ENCODE measurements at places on chromosomes 2 and 18. TPM values are rescaled to one million over a fixed set of nuclear protein-coding genes. Genes with fewer than 3 reads are reported as not detected.

Gene RUFY4
- total RNA-seq, result 13.7 TPM

Gene ZNF514
- total RNA-seq, result 31.5 TPM

Gene PSTPIP2
- total RNA-seq, result 6.7 TPM

Gene CRYGC
- total RNA-seq, result not detected

Gene SKA1
- total RNA-seq, result 2.9 TPM

DNA sequence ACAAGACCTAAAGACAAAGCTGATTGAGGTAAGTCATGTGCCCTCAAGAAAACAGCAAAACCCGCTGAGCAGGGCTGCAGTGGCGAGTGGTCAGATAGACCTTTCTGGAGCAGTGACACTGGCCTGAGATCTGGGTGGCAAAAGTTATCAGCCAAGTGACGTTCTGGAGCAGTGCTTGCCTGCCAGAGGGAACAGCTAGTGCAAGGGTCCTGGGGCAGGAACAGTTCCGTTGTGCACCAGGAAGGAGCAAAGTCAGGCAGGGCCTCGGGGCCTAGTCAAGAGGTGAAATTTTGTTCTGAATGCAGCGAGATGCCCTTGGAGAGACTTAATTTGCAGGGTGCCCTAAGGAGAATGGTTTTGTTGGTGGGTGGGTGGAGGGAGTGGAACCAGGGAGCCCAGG lies 67.0 kb downstream of the SH3BP4 start:
- DNase-seq, result no peak

DNA sequence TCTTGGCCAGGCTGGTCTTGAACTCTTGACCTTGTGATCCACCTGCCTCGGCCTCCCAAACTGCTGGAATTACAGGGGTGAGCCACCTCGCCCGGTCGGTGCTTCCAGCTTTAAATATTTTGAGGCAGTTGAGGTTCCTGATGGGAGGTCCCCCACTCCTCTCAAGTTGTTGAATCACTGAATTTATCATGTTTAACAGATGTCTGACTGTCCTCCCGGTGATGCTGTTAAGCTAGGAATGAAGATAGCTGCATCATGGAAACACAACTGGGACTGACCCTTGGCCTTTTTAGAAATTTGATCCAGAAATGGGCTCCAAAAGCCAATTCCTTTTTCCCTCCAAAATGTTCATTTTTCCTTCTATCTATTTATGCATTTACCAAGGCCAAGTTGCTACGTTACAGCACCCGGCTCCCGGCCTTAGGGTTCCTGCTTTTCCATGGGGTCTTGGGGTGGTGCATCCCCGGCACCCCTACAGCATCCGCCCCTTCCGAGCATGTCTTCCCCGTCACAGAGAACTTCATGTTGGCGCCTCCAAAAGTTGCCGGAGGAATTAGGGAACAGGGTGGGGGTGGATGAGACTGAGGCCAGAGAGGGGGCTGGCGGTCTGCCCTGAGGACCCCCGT lies 43.9 kb downstream of the PAX8 start:
- no peak for DNase-seq

GRCh38 chr18:54558609-54559585 lies 32.1 kb upstream of the DYNAP start:
- no peak for DNase-seq

- DNase-seq, result no peak
Observed at GRCh38 chr18:22057908-22058527, 111.4 kb upstream of the GATA6 start.

- DNase-seq, result no peak
Observed at GRCh38 chr2:128545085-128545484, 226.4 kb upstream of the HS6ST1 start.

DNA sequence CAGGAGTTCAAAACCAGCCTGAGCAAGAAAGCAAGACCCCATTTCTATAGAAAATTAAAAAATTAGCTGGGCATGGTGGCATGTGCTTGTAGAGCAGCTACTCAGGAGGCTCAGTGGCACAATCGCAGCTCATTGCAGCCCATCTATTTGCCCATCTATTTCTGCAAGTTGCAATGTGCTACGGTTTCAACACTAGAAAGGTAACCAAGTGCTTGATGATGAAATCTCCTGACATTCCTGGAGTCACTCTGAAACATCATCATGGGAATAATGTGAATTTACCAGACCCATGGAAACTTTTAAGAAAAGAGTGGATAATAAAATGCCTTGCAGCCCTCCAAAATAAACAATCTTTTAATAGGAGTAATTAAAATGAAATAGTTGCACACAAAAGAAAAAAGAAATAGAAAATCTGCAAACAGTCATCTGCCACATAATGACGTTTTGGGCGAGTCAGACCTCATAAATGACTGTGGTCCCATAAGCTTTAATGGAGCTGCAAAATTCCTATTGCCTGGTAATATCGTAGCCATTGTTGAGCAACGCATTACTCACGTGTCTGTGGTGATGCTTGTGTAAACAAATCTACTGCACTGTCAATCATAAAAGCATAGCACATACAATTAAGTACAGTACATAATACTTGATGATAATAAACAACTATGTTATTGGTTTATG lies 46.6 kb upstream of the AMMECR1L start:
- no peak for DNase-seq

DNA sequence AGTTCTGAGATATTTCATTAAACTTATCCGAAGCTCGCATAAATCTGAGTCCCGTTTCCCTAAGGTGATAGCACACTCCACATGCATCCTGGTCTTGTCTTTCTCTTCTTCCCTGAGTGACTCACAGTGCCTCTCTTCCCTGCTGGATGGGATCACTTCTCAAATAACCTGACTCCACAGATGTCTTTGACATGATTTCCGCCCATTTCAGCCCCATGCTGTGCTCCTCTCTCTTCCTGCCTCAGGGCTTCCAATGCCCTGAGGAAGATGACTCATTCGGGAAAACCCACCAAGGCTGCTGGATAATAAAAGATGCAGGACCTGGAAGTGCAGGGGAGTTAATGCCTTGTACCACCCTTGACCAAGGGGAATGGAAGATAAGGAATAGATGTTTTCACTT lies 441.7 kb upstream of the SOX11 start:
- DNase-seq, result no peak

DNA sequence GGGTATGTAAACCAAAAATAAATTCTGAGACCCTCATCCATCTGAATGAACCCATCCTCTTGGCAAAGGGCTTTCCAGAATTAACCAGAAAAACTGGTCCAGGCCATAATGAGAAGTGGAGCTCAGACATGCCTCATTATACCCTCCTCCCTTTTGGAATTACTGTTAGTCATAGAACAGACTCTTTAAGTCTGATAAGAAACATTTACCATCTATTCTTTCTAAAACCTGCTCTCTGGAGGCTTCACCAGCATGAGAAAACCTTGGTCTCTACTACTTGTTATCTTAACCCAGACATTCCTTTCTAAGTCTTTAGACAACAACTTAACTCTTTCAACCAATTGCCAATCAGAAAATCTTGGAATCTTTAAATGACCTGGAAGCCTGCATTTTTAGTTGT lies 82.8 kb downstream of the QPCT start:
- no peak for DNase-seq

DNA sequence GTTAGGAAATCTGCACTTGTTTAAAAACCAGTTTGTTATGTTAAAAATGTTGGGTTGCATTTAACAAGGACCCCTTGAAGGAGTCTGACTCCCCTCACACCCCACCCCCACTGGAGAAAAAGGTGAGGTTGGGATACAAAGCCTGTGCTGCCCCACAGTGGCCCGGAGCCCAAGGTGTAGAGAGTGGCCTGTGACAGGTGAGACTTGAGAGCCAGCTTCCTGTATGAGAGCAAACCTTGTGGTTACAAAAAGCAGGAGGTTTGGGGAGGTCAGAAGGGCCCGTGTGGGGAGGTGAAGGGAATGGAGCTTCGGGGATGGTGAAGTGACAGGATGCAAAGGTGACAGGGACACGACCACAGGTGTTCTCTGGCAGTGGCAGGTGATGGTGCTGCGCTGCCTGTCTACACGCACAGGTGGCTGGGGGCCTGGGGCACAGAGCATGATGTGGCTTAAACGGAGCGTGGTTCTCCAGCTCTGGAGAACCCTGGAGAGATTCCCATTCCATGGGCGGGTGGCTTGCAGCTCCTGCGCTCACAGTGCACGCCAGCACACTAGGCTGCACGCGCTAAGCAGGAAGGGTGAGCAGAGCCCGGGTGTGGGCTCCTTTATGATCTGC lies 29.0 kb downstream of the IMPA2 start:
- DNase-seq, result no peak

- no peak for DNase-seq
Observed at GRCh38 chr2:30653847-30654246, 153.4 kb downstream of the CAPN13 start.

DNA sequence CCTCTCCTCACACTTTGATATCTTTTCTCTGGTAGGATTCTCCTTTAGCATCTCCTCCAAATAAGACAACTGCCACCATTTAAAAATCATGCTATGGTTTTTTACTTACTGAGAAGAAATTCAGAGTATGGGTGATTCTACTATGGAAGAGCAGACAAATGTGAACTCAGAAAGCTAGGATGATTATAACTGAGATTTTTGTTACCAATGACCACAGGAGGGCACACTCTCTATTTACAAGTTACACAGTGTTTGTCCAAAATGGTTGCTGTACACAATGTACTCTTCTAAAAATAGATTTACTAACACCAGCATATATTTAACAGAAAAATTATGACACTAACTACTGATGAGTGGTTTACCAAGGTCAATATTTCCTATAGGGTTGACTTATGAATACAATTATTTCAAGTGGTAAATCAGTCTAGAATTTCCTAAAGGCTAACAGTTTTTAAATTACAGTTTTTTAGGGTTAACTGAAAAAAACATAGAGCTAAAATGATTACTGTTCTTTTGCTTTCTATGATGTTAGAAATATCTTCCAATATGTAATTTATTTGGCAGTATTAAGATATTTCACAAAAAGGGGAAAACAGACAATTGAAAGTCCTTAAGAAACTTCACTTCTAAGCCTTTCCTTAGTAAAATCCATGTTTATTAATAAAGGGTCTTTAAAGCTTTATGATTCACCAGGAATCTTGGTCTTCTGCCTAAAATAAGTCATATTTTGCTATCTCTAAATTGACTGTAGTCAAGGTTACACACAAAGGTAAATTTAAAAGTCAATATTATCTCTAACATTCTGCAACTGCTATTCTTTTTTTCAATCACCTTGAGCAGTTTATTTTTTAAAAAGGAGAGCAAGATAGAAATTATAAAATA lies 57.2 kb downstream of the MAP4K3 start:
- peak; percentile 75 for DNase-seq

DNA sequence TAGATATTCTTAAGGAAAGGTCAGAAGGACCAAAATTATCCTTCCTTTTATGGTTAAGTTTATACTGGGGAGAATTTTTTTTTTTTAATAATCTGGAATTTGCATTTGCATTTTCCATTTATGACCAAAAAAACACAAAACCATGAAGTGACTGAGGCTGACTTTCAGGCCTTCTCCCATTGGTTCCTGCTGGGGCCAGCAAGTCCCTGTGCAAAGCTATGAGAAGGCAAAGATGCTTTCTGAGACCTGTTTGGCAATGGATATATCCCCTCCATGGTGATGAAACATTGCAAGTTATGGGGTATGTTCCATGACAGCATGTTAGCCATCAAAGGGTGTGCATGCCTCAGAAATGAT lies 60.8 kb downstream of the KIAA2012 start:
- peak; percentile 60 for DNase-seq

GRCh38 chr2:120576509-120577474 lies 158.9 kb upstream of the GLI2 start:
- no peak for DNase-seq

DNA sequence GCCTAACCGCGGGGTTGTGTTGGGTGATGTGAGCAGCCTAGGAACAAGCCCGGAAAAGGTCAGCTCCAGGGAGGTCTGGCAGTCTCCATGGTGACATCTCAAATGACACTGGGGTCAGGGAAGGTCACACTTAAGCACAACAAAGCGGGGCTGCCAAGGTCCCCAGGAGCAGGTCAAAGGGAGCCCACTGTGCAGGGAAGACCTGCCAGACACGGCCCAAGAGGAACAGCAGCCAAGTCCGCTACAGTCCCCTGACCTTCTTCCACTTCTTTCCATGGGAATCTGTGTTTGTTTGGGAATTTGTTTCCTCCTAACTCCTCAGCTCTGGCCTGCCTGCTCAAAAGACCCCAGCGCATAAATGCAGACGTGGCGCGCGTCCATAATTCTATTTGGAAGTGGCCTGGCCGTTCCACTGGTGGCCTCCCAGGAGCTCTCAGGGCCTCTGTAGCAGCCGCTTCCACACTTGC lies 232.1 kb upstream of the COPS8 start:
- DNase-seq, result no peak

DNA sequence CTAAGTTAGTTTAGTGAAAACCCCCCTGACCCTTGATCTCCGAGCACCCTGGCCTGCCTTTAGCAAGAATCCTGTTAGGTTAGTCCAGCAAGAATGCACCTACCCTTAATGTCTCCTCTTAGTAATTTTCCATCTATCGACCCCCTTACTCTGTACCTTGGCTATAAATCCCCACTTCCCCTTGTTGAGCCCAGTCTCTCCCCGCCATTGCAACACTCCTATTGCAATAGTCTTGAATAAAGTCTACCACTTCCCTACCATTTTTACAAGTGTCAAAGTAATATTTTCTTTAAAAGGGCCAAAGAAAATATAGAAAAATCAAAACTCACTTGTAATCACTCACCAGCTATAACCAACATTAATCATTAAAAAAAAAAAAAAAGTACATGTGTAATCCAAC lies 4.2 kb upstream of the ZBTB7C start:
- no peak for DNase-seq

- DNase-seq, result no peak
Observed at GRCh38 chr18:80166725-80167124, 57.7 kb downstream of the ADNP2 start.

DNA sequence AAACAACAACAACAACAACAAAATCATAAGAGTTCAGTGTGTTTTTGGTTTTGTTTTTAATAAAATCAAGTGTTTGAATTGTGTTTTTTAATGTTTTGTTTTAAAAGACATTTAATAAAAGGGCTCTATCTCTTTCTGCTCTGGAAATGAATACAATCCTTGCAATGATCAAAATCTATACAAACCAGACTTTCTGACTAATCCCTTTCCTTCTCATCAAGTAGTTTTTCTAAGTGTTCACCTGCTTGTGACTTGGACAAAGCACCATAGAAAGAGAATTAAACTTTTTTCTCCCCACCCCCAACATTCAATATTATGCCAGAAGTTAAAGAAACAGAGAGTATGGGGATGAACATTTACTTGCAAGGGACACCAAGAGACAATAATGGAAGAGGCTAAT lies 61.4 kb downstream of the KCTD18 start:
- no peak for DNase-seq
